Left lobe of liver (tissue), 2 donors: ENCODE measurements at places on chromosomes 2 and 18. TPM values are rescaled to one million over a fixed set of nuclear protein-coding genes. Genes with fewer than 3 reads are reported as not detected.

The ABCG5 gene
- 57.0 TPM for total RNA-seq

The MYO7B gene
- total RNA-seq, result 0.63 TPM

The ACVR1C gene
- 2.2 TPM for total RNA-seq

The FAM124B gene
- 2.1 TPM for total RNA-seq

The SCN9A gene
- total RNA-seq, result 2.2 TPM

The CXCR2 gene
- total RNA-seq, result 0.45 TPM

The POTEF gene
- total RNA-seq, result not detected

The GALR1 gene
- total RNA-seq, result not detected

The KIF5C gene
- total RNA-seq, result 0.33 TPM

The CD207 gene
- not detected for total RNA-seq

The AQP12B gene
- total RNA-seq, result not detected

The CNGA3 gene
- not detected for total RNA-seq

The RNF181 gene
- 52.8 TPM for total RNA-seq

The C2orf92 gene
- 11.7 TPM for total RNA-seq

The TEKT4 gene
- 0.28 TPM for total RNA-seq

The DIPK1C gene
- total RNA-seq, result not detected

The NGEF gene
- 23.7 TPM for total RNA-seq

The SCN3A gene
- not detected for total RNA-seq

The SCYGR4 gene
- total RNA-seq, result not detected

The ANKRD30BL gene
- total RNA-seq, result not detected
